ENCODE measurements at places on chromosomes 13 and 19.

DNA sequence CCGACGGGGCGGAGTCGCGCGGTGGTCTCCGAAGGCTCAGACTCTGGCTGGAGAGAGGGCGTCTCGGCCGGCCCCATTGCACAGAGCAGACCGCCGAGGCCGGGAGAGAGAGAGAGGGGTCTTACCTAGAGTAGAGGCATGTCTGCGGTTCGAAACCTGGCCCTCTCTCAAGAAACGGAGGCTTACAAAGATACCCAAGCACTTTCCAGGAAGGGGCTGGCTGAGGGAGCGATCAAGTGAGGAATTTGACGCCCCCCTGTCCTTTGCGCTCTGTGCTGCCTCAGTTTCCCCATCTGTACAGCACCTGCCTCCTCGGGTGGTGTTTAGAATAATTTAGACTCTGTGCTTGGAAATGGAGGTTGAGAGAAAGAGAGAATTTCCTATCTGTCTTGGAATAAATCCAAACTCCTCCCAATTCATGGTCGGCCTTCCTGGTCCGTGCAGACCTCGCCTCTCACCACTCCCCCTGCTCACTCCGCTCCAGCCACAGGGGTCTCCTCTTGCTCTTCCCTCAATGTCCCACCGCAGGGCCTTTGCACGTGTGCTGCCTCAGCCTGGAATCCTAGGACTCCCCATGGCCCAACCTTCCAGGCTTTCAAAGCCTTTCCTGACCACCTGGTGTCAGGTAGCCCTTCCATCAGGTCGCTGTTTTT lies 658 bp upstream of the ISOC2 start:
- no peak for DNase-seq

DNA sequence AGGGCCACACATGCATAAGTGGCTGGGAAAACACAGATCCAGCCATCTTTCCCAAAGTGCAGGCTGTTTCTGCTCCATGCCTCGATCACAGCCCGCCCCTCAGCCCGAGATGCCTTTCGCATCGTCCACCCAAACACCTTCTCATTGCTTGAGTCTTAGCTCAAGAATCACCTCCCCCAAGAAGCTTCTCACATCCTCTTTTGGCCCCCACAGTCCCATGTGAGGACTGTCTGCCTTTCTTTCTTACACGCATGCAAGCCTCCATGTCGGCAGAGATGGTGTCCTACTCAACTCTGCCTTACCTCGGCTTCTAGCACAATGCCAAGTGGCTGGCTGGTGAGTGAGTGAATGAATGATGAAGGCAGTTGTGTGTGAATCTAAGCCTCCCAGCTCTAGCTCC lies 18.1 kb upstream of the GSX1 start:
- no peak for DNase-seq

- no peak for DNase-seq
Observed at GRCh38 chr19:835210-835810, 5.5 kb upstream of the PRTN3 start.

GRCh38 chr13:48188131-48188530 lies 44.9 kb upstream of the ITM2B start:
- no peak for DNase-seq
